ENCODE measurements at places on chromosomes 5 and 9. TPM values are rescaled to one million over a fixed set of nuclear protein-coding genes. Genes with fewer than 3 reads are reported as not detected.

The RANBP17 gene
- not detected for total RNA-seq

The SARDH gene
- 1.3 TPM for total RNA-seq

The PCDHGA10 gene
- 0.16 TPM for total RNA-seq

GRCh38 chr9:109302606-109303005, 18.3 kb downstream of the EPB41L4B start:
- DNase-seq = no peak
- no peak overlapping the region for H3K27ac ChIP-seq
- peaks cover 6% of the 10 kb centered on the region for H3K27me3 ChIP-seq
- no peaks in the 10 kb centered on the region for H3K36me3 ChIP-seq
- no peaks in the 10 kb centered on the region for H3K4me1 ChIP-seq

DNA sequence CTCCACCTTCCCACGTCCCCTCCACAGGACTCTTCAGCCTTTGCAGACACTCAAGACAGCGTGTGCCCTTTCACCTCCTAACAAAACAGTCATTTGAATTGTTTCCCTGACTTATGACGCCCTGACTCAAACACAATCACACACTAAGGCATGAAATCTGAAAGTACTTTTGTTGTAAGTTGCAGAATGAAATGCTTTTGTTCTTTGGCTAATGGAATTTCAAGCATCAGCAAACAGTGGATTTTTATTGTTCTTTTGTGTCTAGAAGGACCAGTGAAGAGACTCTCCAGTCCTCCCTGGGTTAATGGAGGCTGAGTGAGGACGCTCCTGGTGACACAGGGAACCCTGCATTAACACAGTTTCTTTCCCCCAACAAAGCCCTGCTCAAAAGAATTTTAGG, 380.1 kb downstream of the CTNND2 start:
- H3K27ac ChIP-seq = no peak overlapping the region
- H3K4me1 ChIP-seq = no peaks in the 10 kb centered on the region
- no peaks in the 10 kb centered on the region for H3K27me3 ChIP-seq
- no peak for DNase-seq
- no peak overlapping the region for H3K4me3 ChIP-seq
- H3K36me3 ChIP-seq = no peaks in the 10 kb centered on the region

GRCh38 chr5:135434591-135435466, 12.3 kb downstream of the DCANP1 start:
- H3K27ac ChIP-seq = no peak overlapping the region
- no peak overlapping the region for H3K4me3 ChIP-seq
- no peak for DNase-seq
- no peaks in the 10 kb centered on the region for H3K36me3 ChIP-seq
- no peaks in the 10 kb centered on the region for H3K27me3 ChIP-seq
- no peaks in the 10 kb centered on the region for H3K4me1 ChIP-seq

GRCh38 chr9:80968611-80969010, 720.7 kb downstream of the TLE1 start:
- H3K4me3 ChIP-seq = no peak overlapping the region
- no peaks in the 10 kb centered on the region for H3K36me3 ChIP-seq
- no peaks in the 10 kb centered on the region for H3K27me3 ChIP-seq
- no peaks in the 10 kb centered on the region for H3K4me1 ChIP-seq
- no peak for DNase-seq

DNA sequence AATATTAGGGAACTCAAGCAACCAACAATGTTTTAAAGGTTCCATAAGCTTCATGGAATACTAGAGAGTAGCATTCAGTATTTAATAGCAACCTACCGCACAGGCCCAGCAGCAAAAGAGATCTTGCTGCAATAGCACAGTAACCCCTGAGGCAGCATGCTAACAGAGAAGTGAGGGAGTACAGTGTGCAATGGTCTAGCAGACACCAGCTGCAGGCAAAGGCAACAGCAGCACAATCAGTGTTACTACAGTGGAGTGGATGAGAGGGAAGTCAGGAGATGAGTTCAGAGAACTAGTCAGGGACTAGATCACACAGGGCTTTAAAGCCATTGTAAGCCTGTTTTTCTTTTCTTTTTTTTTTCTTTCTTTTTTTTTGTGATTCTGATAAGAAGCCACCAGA, 2.8 kb downstream of the TICAM2 start:
- no peaks in the 10 kb centered on the region for H3K36me3 ChIP-seq
- no peak for DNase-seq
- no peak overlapping the region for H3K4me3 ChIP-seq
- H3K4me1 ChIP-seq = no peaks in the 10 kb centered on the region
- H3K27ac ChIP-seq = no peak overlapping the region
- H3K27me3 ChIP-seq = no peaks in the 10 kb centered on the region

Measured in CD8-positive, alpha-beta memory T cell (primary cell).